Fibroblast of pulmonary artery (primary cell): ENCODE measurements at places on chromosomes 16 and 17.

GRCh38 chr17:65243838-65244625 is 106.9 kb downstream of the RGS9 start:
- peak; percentile 52 for DNase-seq

- DNase-seq: no peak
Measured at GRCh38 chr16:82671741-82672140, 45.0 kb downstream of the CDH13 start.

GRCh38 chr17:67095803-67096202 is 51.4 kb downstream of the CACNG1 start:
- peak; percentile 57 for DNase-seq

DNA sequence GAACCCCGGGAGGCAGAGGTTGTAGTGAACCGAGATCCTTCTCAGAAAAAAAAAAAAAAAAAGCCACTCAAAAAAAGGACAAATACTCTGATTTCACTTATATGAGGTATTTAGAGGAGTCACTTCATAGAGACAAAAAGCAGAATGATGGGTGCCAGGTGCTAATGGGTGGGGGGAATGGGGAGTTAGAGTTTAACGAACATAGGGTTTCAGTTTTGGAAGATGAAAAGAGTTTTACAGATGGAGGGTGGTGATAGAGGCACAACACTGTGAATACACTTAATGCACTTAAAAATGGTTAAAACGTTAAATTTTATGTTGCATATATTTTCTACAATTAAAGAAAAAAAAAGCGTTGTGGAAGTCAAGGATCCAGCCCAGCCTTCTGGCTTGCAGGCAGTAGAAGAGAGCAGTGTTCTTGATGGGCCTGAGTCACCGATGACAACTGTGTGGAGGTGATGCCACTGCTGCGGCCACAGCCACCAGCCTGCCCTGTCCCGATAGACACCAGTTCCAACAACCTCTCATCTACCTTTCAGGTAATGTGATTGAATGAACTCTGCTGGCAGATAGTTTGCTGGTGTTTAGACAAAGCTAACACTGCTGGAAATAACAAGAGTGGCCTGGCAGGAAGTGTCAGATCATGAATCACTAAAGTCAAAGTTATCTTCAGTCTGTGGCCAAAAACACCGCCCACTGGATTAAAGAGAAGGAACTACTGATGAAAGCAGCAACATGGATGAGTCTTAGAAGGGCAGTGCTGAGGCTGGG is 49.9 kb upstream of the COX10 start:
- DNase-seq: peak; percentile 50

DNA sequence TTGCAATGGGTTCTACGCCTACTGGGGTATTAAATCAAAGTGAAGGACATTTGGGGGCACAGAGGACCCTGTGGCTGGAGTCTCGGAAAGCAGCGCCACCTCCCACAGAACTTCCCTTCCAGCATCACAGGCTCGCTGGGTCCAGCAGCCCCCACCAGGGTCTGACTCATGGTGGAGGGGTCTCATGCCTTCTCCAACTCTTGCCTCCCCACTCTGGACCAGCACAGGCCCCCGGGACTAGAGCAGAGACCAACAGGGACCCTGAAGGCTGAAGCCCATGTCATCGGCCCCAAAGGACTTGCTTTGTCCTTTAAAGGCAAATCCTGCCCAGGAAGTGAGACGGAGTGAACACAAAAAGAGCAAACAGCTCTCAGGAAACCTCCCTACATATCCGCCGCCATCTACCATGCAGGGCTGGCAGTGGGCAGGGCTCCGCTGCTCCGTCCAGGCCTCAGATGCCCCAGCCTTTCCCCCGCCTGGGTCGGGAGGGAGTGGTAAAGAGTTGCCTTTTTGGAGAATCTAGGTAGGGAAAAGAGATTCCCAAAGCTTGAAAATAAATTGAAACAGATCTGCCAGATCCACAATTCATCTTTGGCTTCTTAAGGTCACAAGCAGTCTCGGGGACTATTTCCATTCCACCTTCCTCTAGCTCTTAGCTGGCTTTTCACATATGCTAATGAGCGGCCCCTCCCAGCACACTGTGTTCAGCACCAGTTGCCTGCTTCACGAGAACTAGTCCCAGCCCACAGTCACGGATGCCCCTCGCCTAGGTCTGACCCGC is 2.1 kb upstream of the GPRC5C start:
- DNase-seq: peak; percentile 9

- peak; percentile 65 for DNase-seq
Measured at GRCh38 chr17:30005709-30006320, 64.4 kb downstream of the EFCAB5 start.

DNA sequence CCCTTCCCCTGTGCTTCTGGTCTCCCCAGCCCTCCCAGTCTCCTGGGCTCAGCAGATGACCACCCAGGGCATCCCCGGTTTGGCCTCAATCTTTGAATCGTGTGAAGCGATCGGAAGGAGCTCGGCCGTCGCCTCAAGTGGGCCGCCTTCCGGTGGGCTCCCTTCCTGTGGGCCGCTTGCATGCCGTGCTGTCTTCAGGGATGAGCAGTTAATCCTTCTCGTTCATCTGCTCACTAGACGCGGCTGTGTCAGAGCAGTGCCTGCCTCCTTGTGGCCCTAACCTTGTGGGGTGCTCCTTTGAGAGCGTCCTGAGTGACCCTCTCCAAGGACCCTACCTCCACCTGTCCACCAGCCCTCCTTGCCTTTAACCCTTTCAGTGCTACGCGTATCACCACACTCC is 40.4 kb downstream of the BAIAP2 start:
- DNase-seq: no peak

DNA sequence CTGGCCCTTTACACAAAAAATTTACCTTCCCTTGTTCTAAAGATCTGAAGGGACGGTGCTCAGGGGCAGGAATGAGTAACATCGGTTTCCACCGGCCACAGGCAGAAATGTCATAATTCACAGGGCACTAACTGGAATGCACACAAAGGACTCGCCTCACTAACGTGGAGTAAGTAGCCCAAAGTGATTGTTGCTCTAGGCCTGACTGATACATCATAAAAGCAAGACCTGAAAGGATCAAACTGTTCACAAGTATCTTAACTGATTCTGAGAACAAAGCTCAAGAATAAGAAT is 8.9 kb upstream of the TCF25 start:
- DNase-seq: peak; percentile 20

DNA sequence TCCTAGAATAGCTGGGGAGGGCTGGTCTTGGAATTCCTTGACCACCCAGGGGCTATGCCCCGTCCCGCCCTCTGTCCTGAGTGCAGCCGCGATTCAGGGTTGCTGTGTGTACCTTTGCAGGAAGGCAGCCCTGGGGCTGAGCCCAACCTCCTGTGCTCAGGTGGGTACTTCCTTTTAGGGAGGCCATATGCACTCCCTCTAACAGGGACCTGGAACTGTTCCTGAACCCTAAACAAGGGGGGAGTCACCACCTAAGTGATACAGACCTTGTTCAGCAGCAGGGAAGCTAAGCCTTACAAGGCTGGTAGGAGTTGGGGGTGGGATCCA is 24.6 kb downstream of the LLGL2 start:
- DNase-seq: no peak

GRCh38 chr16:89638455-89638854 is 19.1 kb downstream of the CHMP1A start:
- DNase-seq: no peak

- no peak for DNase-seq
Measured at GRCh38 chr17:73584987-73585386, 59.3 kb downstream of the SDK2 start.

DNA sequence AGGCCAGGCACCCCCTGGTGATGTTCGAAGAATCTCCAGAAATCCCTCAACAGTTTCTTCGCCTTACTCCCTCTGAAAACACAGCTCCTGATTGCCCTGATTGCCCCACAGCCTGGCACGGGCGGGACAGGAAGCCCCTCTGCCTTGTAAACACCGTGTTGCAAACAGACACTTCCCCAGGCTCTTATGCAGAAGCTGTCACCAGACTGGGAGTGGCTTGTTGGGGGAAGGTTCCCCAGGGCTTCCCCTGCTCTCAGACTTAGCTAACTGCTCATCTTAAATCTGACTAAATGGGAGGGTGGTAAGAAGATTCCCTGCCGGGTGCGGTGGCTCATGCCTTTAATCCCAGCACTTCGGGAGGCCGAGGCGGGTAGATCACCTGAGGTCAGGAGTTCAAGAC is 11.2 kb downstream of the PIK3R5 start:
- DNase-seq: no peak

GRCh38 chr16:81473558-81473957 is 28.9 kb downstream of the CMIP start:
- DNase-seq: peak; percentile 62

- no peak for DNase-seq
Measured at GRCh38 chr17:909642-910323, 69.8 kb downstream of the NXN start.

- DNase-seq: no peak
Measured at GRCh38 chr17:9035249-9035648, 13.9 kb downstream of the NTN1 start.
